Renal pelvis (tissue), 12 donors: ENCODE measurements at places on chromosomes 2 and 18. TPM values are rescaled to one million over a fixed set of nuclear protein-coding genes. Genes with fewer than 3 reads are reported as not detected.
A peak's percentile ranks its signal among the peaks of the same experiment; 100 is the strongest.

DNA sequence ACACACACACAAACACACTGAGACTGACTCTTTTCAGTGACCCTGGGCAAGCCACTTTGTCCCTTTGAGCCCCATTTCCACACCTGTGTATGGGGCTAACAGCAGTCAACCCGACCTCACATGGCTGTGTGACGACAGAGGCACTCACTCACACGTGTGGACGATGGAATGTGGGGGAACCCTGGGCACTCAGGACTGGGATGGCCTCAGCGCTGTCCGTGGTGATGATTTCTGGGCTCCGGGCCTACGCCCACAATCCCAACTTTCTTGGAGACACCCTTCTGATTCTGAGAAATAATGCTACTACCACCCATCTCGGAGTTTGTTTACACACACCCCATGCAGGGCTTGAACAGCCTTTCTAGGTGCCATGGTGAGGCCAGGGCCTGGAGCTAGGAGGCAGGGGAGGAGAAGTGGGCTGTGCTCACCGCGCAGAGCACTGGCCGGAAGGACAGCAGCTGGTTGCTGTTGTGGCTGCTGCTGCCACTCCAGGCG, 1.5 kb downstream of the CRYBA2 start:
- no peak for DNase-seq

DNA sequence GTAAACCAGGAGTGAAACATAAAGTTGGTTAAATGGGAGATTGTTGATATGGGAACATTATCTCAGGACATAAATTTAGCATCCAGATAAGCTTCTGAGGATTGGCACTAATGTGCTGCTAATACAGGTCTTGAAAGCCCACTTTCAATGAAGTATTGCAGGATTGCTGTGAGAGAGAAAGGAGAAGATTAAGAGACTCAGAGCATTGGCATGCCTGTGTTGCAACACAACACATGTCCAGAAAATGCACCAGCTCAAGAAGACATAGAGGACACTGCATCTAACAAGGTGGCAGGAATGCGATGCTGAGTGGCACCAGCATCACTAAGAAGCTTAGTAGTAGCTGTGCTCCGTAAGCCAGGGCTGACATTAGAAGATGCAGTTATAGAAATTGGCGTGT, 728.9 kb downstream of the SUCLG1 start:
- DNase-seq, result no peak

DSC3 gene
- 2.6 TPM for polyA plus RNA-seq

BOLL gene
- polyA plus RNA-seq, result not detected

- no peak for DNase-seq
These were observed 29.5 kb upstream of the MYO1B start for GRCh38 chr2:191215666-191216065.

- DNase-seq, result peak; percentile 62
These were observed 923 bp downstream of the FIGLA start for GRCh38 chr2:70789304-70790135.

BOK gene
- 29.9 TPM for polyA plus RNA-seq

- DNase-seq, result no peak
These were observed 19.2 kb downstream of the RASGRP3 start for GRCh38 chr2:33495683-33496082.

DNER gene
- 61.6 TPM for polyA plus RNA-seq

NOSTRIN gene
- polyA plus RNA-seq, result 30.4 TPM

ZEB2 gene
- 132 TPM for polyA plus RNA-seq

- no peak for DNase-seq
These were observed 259.0 kb downstream of the HNMT start for GRCh38 chr2:138223319-138223718.

DNA sequence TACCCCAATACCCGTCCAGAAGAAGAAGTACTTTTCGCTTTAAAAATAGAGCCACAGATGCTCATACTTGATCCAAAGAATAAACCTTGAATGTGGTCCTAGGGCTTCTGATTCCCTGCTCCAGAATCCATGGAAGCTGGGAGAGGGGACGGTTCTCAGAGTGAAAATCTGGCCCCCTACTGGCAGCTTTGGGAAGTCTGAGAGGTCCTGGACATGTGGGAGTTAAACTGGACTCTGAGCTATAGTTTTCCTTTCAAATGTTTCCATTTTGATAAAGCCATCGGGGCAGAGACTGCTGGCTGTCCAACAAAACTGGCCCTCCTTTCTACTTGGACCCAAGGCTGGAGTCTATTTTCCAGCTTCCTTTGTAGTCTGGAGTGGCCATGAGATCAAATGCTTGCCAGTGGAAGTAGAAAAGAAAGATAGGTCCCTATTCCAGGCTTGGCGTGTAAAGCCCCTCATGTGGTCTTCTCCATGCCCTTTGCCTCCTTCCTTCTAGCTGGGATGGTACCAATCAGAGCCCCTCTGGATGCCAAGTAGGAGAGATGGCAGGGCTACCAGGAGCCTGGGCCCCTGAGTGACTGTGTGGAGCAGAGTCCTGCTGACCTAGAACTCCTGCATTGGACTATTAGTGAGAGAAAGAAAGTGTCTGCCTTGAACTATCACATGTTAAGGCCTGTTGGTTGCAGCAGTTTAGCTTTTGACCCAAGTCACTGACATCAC, 37.7 kb upstream of the TBC1D8 start:
- DNase-seq, result no peak
